ENCODE measurements at places on chromosomes 2 and 18.

GRCh38 chr2:108988796-108989713 is at the start of gene EDAR:
TSS of gene EDAR (minus strand) at chr2:108989220. CDS start at chr2:108931014, 58,206 bp downstream.
- no peak for DNase-seq

DNA sequence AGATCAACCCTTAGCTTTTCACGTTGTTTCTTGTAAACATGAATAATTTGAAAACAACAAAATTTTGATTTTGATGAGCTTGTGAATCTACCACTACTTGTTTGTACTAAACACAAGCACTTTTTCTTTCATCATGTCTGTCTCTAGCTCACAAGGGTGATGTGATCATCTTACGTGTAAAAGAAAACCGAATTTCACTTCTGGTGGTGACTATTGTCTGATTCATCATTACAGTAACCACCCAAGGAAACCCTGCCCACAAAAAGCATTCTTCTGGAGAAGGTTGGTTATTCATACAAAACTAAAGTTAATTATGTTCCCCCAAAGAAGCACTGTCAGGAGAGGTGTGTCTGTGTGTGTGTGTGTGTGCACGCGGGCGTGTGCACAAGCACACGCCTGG is 285.4 kb downstream of the ZNF516 start:
- no peak for DNase-seq

GRCh38 chr18:37309861-37310260 is 255.7 kb downstream of the CELF4 start:
- no peak for DNase-seq

DNA sequence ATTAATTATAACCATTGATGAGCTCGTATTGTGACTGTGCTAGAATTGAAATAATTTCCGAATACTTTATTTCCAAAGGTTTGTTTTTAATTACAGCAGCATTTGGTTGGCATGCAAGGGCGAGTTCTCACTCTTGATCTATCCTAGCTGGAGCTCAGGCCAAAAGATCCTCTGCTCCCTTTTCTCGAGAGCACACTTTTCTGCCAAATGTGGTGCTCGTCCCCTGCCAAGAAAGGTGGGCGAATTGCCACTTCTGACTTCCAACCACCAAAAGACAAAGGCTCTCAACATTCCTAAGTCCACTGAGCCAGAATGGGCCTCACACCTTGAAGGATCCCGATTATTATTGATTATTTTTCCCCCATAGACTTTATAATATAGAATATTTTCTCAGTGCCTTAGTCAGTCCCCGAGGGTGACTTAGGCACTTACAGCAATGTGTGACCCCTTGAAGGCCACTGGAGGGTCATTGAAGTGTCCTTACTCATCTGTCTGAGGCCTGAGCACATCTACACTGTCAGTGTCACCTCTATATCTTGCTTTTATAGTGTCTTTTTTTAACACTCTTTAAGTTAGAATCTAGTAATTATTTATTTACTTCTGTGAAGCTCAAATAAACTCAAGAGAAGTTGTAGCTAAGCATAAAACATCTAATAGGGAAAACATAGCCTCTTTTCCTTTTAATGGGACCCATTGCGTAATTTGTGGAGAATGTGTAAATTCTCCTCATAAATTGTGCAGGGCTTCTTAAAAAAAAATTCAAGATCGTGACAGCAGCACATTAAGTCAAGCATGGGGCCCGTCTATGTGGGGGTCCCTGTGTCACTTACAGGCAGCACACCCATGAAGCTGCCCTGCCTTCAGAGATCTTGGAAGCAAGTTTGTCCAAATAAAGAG is 98.3 kb downstream of the MEIS1 start:
- DNase-seq = no peak

DNA sequence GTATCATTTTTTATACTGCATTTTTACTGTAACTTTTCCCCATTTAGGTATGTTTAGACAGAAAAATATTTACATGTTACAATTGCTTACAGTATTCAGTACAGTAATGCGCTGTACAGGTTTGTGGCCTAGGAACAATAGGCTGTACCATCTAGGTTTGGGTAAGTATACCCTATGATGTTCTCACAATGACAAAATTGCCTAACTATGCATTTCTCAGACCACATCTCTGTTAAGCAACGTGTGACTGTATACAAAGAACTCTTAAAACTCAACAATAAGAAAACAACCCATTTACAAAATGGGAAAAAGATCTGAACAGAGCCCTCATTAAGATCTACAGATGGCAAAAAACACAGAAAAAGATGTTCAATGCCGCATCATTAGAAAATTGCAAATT is 29.4 kb downstream of the FAM210A start:
- no peak for DNase-seq

- no peak for DNase-seq
These were observed 54.4 kb upstream of the FOSL2 start for GRCh38 chr2:28338046-28338817.

- DNase-seq = no peak
These were observed 502.9 kb upstream of the ZEB2 start for GRCh38 chr2:145022666-145023333.

GRCh38 chr2:189234991-189235390 is 55.4 kb upstream of the COL5A2 start:
- no peak for DNase-seq

DNA sequence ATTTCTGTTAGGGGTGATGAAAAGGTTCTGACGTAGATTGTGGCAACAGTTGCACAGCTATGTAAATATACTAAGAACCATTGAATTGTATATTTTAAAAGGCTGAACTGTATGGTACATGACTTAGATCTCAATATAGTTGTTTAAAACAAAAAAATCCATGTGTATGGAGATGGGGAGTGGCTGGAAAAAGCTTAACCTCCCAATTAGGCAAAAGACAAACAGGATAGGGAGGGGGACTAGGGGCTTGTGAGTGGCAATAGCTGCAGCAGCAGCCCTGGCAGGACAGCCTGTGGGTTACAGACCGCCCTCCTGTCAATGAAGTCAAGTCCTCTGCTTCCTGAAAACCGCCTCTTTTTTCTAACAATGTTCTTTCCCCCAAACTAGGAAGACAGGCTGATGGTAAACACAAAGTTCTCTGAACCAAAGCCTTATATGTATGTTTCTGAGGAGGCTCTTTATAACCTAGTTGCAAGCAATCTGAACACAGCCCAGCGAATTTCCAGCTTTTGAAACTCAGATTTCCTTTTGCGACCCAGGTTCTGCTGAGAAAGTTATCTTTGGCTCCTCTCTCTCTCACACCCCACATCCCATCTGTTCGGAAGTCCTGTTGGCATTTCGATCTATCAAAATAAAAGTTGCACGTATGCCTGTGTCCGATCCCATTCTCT is 10.3 kb downstream of the ATP8B1 start:
- DNase-seq = no peak

GRCh38 chr18:6488956-6489355 is 74.2 kb upstream of the L3MBTL4 start:
- no peak for DNase-seq
